ENCODE measurements at places on chromosomes 5 and 9.

DNA sequence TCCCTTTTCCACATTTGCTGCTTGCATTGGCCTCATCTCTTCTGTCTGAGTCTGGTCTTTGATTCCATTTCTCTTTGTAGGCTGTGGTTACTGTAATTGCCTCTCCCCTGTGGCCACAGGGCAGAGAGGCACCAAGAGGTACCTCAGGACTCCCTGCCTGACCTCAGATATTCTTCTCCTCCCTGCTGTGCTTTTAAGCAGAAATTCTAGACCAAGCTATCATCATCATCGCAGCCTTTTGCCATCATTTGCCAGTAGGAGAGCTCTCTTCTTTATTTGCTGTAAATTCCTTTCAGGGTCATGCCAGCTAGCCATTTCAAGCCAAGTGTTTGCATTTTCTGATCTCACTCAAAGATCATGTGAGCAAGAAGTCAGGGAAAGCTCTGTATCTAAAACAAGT is 369.6 kb downstream of the ICE1 start:
- DNase-seq: no peak

DNA sequence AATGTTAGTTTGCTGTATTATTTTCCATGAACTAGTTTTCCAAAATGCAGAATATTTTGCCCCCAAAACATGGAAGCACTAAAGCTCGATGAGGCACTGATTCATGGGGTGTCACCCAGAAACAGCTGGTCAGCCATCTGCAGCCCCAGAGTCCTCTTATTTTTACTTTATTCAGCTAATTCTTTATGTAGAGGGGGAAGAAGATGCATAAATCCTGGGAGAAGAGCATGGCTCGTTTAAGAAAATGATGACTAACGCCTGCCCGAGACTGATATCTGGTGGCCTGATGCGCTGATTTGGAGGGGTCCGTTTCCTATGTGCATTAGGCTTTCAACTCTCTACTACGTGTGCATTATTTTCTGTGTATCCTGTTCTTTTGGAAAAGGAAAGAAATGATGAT is 390.3 kb upstream of the MEF2C start:
- DNase-seq: no peak

GRCh38 chr5:25285136-25285535 is 640.4 kb upstream of the CDH10 start:
- DNase-seq: no peak

DNA sequence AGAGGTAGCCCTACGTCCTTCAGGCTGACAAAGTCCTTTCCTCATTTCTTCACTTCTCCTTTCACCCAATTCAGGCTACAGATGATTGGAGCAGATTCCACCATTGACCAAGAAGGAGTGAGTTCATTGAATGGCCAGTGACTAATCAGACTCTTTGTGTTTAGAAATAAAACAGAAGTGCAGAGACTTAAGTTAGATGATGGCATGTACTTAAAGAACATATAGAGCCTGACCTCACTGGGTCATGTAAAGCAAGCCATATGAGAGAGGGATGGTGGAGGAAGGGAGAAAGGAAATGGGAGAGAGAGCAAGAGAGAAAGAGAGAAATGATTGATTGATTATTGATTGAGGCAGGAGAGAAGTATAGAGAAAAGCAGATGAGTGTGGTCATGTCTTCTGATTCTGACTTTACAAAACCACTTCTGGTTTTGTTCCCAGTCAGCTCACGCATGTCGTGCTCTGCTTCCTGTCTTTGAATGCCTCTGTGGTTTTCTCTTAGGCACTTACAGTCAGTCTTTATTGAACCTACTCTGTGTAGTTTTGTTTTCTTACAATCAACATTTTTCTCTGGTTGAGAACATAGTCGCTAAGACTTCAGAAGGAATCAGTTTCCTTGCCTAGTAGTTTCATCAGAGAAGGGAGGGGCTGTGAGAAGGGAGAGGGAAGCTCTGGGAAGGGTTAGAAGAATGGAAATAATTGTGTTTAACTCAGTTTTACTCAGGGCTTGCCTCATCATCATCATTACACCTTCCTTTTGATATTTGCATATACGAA is 149.2 kb upstream of the KLF9 start:
- DNase-seq: peak; percentile 94

DNA sequence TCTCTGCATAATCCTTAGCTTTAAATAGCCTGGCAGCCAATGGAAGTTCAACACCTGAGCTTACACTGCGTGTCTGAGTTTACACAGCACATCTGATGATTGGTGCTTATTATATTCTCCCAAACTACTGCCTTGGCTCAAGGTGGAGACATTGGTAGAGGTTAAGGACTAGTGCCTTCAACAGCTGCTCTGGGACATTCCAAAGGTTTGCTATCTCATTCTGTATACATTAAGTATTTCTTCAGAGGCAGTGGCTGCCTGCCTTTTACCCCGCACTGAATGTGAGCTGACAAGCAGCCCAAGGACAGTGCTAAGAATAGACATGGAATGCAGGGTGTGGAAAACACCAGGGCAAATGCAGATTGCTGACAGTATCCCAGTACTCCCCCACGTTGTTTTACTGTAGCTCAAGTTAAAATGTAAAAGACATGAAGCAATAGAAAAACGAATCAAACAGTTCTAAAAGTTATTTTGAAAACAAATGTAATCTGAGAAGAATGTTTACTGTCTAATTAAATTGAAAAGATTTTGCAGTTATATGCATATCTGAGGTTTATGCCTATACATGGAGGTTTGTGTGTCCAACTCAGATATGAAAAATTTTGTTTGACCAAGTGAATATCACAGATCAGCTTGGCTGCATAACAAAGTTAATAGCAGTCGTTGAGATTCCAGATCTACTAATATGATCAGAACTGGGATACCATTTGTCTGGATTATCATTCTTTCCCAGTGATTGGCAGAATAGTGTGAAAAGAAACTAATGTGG is 1.8 kb downstream of the HSPB3 start:
- DNase-seq: peak; percentile 77
